ENCODE measurements at places on chromosomes 6 and 20. TPM values are rescaled to one million over a fixed set of nuclear protein-coding genes. Genes with fewer than 3 reads are reported as not detected.

SYTL3 gene
- total RNA-seq: 1.3 TPM

TCP11 gene
- total RNA-seq: 0.32 TPM

ADNP gene
- total RNA-seq: 26.8 TPM

C6orf58 gene
- total RNA-seq: not detected

ECT2L gene
- not detected for total RNA-seq

ZC2HC1B gene
- not detected for total RNA-seq

- DNase-seq: peak; percentile 56
These were observed 12.2 kb upstream of the SLC17A2 start for GRCh38 chr6:25942561-25943147.

DNA sequence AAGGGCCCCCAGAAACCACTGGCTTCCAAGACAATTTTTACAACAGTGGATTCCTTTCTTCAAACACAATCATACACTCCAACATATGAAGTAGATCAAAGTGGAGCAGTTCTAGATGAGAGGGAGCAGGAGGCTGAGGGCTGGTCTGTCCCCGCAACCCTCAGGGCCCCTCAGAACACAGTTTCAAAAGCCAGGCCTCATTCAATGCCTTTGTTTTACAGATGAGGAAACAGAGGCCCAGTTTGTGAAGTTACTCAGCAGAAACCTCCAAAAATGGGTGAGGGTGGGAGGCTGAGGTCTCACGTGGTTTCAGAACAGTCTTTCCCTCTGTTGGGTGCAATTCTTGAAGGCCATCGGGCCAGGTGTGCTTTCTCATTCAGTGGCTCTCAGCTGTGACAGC lies 134.9 kb downstream of the SCML4 start:
- no peak for DNase-seq

SLC22A7 gene
- total RNA-seq: not detected

DNA sequence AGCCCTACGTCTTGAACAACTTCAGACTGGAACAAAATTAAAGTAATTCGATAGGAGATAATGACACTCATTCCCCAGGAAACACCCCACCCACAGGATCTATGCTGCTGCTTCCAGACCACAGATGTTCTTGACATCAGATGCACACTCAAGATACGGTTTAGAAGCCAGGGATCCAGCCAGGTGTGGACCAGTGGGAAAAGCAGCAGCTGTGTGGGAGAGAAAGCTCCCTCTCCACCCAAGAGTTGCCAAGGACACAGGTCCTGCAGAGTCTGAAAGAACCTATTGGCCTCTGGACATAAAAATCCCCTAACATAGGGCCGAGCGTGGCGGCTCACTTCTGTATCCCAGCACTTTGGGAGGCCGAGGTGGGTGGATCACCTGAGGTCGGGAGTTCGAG lies 91.7 kb upstream of the NFATC2 start:
- no peak for DNase-seq

DNA sequence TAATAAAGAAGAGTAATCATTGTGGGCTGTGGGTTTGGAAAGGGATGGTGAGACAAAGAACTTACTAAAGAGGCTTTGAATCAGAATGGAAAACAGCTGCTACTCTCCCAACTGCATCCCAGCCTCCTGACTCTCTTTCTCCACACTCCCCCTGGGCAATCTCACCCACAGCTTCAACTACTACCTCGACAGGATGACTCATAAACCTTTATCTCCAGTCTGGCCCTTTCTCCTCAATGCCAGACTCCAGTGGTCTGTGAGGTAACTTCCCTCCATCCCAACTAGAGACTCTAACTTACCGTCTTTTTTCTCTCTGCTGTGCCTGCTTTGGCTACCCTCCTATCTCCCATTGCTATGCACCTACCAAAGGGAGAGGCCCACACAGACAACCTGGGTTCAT lies 135.3 kb upstream of the RREB1 start:
- DNase-seq: peak; percentile 66

ISM1 gene
- 0.64 TPM for total RNA-seq

GRCh38 chr6:41064841-41065240 lies 7.3 kb downstream of the OARD1 start:
- DNase-seq: no peak

GRCh38 chr6:112237066-112237465 lies 17.3 kb downstream of the LAMA4 start:
- peak; percentile 54 for DNase-seq

DNA sequence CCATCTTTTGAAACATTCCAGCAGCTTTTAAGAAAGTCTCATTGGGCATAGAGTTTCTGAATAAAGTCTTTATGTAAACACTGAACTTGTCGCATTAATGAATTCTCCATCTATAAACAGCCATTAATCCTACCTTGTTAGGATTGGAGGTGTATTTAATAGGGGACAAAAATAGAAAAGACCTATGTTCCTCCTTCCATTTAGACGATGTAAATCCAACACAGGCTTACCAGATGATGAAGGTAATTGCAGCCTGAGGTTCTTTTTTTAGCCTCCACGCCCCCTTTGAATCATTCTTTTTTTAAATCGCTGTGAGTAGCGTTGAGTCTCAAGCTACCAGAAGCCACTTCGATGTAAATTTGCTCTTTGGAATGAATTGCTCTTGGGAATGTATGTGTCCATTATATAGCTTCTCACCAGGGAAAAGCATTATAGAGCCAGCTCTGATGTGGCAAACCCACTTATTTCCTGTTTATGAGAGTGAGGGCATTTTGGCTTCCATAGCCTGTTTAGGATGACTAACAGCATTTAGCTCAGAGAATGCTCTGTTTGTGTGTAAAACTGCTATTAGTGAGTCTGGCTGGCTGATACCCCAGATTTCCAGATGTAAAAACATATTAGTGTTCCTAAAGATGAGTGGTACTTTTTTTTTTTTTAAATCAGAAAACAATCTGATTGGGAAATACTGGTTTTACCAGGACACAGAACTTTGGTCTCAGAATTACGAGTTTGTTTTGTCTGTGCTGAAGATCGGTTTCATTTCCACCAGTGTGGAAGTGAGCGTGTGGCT lies 74.9 kb upstream of the CLDN20 start:
- DNase-seq: peak; percentile 98

ROS1 gene
- 0.32 TPM for total RNA-seq

KCNS1 gene
- total RNA-seq: 1.3 TPM

RAET1L gene
- total RNA-seq: not detected

DNA sequence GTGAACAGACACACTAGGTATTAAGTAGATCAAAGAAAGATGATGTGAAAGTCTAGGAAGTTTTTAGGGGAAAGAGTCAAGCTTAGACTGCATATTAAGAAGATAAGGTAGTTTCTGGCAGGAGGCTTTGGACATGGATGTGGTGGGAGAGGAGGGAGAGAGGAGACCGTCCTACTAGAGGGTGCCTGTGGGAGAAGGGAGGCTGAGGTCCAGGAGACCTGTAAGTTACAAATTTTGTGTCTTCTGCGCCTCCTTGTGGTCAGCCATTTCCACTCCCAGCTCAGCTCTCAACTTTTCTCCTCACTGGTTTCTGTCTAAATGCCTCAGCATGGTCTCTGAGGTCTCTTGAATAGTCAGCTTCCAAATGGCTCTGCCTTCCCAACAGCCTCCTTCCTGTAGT lies 193.5 kb downstream of the UNC5CL start:
- peak; percentile 33 for DNase-seq

DNA sequence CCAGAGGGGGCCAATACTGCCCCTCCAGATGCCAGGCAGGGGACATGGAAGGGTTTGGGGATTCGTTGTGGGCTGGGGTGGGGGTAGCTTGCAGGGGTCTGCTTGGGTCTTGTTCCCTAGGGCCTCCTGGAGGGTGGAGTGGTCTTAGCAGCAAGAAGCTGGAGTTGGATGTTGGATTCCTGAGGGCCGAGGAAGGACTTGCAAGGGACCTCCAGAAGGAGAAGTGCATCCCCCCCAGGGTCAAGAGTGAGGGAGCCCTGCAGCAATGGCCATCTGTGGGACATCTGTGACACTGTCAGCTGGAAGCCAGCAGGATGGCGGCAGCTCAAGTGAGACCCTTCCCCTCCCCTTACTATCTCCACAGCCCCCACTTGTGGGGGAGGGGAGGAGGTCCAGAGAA lies 25.4 kb upstream of the CCN5 start:
- DNase-seq: no peak

DNA sequence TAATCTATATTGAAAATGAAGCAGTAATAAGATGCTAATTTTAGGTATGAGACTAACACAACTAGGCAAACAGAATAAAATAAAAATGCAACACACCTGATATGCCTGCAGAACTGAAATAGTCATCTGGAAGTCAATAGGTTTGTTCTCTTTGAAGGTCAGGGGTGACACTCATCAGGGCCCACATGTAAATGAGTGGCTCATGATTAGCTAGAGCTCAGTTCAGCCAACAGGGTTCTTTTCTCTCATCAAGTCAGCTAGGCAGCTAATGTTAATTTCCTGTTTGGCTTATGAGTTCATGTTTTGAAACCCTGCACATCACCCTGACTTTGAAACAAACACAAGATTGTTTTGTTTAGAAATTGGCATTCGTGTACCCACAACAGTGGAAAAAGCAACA lies 23.8 kb downstream of the SMLR1 start:
- no peak for DNase-seq

ZSCAN12 gene
- 8.1 TPM for total RNA-seq

GRCh38 chr20:63690898-63691710 lies 5.3 kb upstream of the TNFRSF6B start:
- no peak for DNase-seq

GRCh38 chr6:99446076-99446475 lies 21.0 kb upstream of the PNISR start:
- no peak for DNase-seq

- DNase-seq: no peak
These were observed 82.1 kb downstream of the KCNB1 start for GRCh38 chr20:49400410-49400809.

- peak; percentile 60 for DNase-seq
These were observed 48.6 kb upstream of the FABP7 start for GRCh38 chr6:122730775-122731386.

DNA sequence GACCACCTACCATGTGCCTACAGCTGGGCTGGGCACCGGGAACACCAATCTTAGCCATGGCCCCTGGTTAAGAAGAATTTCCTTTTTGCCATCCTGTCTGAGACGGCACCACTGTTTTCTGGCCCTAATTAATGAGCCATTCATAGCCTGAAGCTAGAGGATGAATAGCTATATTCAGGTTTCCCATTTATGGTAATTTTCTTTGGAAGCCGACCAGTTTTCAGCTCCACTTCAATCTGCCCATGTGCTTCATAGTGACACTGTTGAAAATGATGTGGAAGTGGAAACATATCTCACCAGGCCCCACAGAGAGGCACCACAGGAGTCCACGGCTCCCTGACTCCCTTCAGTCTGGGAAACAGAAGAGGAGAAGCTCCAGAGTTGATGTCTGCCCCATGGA lies 22.6 kb upstream of the ULBP3 start:
- no peak for DNase-seq
